ENCODE measurements at places on chromosomes 2 and 18. TPM values are rescaled to one million over a fixed set of nuclear protein-coding genes. Genes with fewer than 3 reads are reported as not detected.

The SEPTIN2 gene
- 403 TPM for total RNA-seq

The SPATA3 gene
- not detected for total RNA-seq

The LRRTM4 gene
- total RNA-seq = not detected

The CAPN14 gene
- total RNA-seq = 0.17 TPM

The DSG1 gene
- not detected for total RNA-seq
